ENCODE measurements at places on chromosomes 1 and 21.
A peak's percentile ranks its signal among the peaks of the same experiment; 100 is the strongest.

GRCh38 chr1:179753061-179753460, 10.0 kb downstream of the FAM163A start:
- no peak for DNase-seq

DNA sequence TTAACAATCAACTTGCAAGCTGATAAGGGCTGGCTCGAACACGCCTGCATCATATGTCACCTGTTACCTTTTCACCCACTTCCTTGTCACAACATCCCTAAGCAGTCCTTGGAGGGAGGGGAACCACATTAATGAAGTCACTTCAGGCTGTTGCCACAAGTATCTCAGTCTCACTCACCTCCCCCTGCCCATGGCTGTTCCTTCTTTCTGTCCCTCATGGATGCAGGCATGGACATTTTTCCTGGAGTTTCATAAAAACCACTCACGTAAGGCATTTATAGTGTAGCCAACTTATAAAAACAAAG, 76.8 kb upstream of the ANGPTL1 start:
- no peak for DNase-seq

GRCh38 chr21:46295996-46296752, 10.0 kb downstream of the YBEY start:
- no peak for DNase-seq

- no peak for DNase-seq
Measured at GRCh38 chr1:55416164-55416842, 201.1 kb upstream of the USP24 start.

GRCh38 chr1:218347723-218348627, 2.8 kb downstream of the TGFB2 start:
- DNase-seq = peak; percentile 90

DNA sequence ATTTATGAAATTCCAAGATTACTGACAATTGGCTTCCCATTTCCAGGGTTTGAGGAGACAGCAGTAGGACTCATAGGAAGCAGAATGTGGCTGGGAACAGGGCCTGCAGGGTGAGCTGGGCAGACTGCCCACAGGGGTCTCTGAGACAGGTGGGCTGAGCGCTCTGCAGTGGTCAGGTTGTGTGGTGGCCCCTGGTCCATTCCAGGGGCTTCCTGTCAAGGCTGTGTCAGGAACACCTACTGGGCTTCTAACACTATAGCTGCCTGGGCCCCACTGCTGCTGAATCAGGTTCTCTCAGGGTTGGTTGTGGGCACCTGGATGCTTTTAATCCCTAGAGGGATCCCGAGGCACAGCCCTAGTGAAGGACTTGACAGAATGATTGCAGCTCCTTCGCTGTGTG, 72.1 kb downstream of the BACE2 start:
- DNase-seq = no peak

- DNase-seq = no peak
Measured at GRCh38 chr1:230307213-230307612, 118.9 kb downstream of the PGBD5 start.

DNA sequence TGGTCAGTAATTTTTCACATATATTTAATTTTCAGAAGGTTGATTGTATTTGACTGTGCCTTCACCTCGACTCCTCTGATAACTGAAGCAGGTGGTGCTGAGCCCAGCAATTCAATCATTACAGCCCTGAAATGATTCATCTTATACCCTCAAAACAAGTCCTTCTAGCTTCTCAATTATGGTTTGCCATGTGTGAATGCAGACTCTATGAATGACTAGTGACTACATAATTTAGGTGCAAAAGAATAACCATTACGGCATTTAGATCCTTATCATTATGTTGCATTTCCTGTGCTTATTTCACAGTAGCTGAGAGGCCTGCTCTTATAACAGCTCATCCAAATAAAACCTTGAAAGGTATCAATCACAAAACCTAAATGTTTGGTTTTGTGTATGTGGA, 54.0 kb upstream of the COL11A1 start:
- DNase-seq = no peak

DNA sequence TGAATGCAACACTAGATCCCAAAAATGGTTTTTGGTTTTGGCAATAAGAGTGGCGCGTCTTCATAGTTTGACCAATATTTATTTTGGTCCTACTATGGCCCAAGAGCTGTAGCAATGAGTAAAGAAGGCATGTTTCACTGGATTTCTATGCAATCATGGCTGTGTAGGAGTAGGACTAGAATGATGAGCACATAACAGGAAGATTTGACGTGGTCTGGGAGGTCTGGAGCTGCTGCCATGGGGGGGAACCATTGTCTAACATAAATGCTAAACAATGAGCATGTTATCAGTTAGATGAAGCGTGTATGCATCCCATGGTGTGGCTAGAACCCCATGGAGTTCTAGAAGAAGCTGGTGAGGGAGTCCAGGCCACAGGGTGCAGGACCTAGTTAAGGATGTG, 38.3 kb downstream of the OLIG1 start:
- DNase-seq = no peak

GRCh38 chr1:33317354-33317753, 3.5 kb downstream of the A3GALT2 start:
- DNase-seq = no peak
